ENCODE measurements at places on chromosomes 13 and 19.

GRCh38 chr13:44431150-44431549, 57.5 kb downstream of the SERP2 start:
- no peak for DNase-seq

- no peak for DNase-seq
These were observed 16.3 kb downstream of the CHERP start for GRCh38 chr19:16525751-16526481.

GRCh38 chr13:34145061-34145460, 327.1 kb downstream of the RFC3 start:
- no peak for DNase-seq

DNA sequence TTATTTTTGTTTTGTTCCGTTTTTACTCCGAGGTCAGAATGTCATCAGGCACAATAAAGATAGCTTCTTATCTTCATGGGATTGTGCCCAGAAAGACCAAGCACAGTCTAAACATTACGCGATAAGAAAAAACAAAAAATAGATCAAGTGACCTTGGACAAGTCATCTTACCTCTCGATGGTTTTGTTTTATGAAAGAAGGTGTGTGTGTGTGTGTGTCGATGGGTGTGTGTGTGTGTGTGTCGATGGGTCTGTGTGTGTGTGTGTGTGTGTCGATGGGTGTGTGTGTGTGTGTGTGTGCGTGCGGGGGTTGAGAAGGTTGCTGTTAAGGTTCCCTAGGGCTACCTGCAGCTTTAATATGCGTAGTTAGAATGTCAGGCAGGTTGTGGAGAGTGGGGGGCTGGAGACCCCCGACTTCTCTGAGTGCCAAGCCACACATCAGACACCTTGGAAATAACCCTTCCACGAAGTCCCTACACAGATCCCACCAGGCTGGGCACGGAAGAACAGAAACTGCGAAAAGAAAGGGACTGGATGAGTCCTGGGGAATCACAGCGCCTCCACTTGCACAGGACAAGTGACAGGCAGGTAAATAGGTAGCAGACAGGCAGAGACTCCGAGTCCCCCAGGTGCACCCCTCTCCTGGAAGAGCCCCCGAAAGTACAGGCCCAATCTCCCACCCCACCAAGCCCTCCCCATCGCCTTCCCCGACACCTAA, 458 bp upstream of the ATP8A2 start:
- DNase-seq: no peak

DNA sequence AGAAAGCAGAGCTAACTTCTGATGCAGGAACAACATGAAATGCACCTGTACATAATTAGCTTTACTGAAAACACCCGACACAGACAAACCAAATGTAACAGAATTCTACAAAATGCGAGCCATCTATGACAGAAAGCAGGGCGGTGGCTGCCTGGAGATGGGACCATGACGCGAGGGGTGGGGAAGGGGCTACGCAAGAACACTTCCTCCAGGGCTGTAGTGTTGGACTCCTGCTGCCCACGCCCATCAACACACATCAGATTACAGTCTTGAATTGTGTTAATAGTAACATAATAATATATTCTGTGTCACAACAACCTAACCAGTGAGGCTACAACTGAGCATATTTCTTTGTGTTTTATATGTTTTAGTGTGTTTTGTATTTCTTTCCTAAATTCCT, 103.2 kb downstream of the SPACA7 start:
- DNase-seq: no peak

DNA sequence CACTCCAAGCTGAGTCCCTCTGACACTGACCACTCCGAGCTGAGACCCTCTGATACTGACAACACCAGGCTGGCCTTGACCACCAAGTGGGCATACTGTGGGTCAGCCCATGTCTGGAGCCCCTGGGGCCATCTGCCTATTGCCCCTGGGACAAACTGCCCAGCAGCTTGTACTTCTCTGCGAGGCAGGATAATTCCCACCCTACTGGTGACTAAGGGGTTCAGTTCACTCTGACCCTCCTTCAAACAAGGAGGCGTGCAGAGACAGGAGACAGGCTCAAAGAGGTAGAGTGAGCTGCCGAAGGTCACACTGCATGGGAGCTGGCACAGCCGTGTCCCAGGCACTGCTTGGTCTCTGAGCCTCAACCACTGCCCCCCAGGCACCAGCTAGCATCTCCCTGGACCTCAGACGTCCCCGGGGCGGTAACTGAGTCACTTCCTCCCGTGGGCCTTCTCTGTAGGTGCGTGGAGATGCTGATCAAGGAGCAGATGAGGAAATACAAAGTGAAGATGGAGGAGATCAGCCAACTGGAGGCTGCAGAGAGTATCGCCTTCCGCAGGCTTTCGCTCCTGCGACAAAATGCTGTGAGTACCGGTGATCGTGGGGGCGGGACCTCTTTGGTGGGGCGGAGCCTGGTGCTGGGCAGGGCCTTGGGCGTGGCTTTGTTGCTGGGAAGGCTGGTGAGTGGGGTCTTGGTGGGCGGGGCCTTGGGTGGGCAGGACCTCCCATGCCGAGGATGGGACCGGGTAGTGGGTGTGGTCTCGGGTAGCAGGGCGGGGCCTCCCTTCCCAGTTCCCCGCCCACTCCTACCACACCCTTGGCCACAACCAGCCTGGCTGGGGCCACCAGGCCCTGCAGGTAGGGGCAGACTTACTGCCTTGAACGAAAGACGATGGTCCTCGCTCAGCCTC, 5.8 kb upstream of the USE1 start:
- peak; percentile 74 for DNase-seq

DNA sequence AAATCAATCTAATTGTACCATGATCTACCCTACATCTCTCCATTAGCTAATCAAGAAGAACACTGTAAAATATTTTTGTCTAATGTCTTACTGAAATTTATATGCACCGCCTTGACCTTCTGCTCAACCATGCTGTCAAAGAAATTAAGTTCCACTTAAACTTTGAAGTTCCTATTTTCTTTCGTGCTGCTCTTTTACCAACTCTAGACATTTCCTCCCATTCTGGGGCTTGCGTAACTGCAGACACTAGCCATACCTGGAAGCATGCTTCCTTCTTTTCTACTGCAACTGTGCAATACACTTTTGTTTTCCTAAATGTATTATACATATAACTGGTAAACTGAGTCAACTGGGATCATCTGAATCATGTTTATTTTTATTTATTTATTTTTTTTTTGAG, 8.5 kb upstream of the UBE2L5 start:
- no peak for DNase-seq

DNA sequence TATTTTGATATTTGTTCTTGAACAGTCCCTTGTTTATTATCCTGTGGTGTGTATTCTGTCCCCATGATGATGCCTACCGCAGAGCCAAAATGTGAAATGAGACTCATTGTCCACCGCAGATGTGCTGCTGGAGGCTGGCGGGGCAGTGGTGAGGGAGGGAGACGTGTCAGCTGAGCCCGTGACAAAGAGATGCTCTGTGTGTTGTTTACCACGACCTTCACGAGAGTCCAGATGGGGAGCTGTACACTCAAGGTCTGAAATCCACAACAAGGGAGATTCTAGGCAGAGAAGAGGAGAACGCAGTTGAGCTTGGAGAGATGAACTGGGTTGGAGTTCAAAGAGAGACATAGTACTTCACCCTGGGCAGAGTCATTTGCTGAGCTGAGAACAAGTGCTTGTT, 20.8 kb upstream of the AMER2 start:
- DNase-seq: no peak
